ENCODE measurements at places on chromosomes 5 and 9.
A peak's percentile ranks its signal among the peaks of the same experiment; 100 is the strongest.

GRCh38 chr9:37784291-37784615 lies 611 bp downstream of the EXOSC3 start:
- DNase-seq: no peak

- no peak for DNase-seq
Observed at GRCh38 chr5:107516452-107517184, 154.1 kb downstream of the EFNA5 start.

DNA sequence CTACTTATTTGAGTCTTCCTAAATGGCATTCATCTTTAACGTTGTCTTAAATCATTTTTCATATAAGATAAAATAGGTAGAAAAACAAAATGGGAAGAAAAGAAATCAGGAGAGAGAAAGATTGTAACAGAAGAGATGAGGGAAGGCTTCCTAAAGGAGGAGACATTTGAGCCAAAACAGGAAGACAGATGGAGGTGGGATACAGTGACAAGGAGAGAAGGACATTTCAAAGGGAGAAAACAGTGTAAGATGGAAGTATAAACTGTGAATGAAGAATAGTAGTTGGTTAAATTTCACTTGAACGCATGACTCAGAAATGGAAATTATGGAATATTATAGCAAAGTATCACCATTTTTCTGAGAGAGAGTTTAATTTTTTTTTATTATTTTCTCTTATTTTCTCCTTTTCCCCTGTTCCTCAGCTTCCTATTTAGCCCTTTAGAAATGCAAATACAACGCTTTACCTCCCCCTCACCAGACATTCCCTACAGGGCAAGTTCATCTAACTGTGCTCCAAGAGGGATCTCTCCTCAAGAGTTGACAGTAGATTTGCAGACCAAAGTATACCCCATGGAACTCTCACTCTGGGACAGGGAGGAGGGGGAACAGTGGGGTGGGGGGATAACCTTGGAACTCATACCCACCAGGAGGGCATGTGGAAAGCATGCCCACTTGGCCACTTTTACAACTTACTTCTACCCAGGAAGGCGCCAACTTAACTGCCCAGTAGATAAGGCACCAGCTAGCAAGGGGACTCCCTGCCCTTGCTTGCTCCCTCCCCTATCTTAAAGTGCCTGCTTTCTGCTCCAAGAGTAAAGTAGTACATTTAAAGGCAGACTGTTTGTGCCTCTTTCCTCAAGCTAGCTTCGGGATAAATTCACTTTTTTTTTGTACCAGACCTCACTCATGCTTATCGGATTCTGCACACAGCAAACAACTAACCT lies 304.7 kb upstream of the POU5F2 start:
- no peak for DNase-seq

- DNase-seq: no peak
Observed at GRCh38 chr5:149447373-149448367, 68.6 kb upstream of the IL17B start.

DNA sequence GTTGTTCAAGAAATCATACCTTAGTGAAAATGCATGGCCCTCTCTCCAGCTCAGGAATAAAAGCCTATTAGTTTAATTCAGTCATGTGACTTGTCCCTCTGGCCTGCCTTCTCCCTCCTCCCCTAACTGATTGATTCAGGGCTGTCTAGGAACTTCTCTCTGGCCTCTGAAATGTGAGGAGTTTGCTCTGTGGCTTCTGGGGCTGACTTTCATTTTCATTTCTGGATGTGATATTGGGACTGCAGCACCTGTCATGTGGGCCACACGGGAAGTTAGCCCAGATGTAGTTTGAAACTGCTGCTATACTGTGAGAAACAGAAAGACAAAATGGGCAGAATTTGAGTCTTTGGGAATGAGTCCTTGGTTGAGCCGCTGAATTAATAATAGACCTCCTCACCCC lies 44.8 kb downstream of the PARP8 start:
- peak; percentile 31 for DNase-seq

DNA sequence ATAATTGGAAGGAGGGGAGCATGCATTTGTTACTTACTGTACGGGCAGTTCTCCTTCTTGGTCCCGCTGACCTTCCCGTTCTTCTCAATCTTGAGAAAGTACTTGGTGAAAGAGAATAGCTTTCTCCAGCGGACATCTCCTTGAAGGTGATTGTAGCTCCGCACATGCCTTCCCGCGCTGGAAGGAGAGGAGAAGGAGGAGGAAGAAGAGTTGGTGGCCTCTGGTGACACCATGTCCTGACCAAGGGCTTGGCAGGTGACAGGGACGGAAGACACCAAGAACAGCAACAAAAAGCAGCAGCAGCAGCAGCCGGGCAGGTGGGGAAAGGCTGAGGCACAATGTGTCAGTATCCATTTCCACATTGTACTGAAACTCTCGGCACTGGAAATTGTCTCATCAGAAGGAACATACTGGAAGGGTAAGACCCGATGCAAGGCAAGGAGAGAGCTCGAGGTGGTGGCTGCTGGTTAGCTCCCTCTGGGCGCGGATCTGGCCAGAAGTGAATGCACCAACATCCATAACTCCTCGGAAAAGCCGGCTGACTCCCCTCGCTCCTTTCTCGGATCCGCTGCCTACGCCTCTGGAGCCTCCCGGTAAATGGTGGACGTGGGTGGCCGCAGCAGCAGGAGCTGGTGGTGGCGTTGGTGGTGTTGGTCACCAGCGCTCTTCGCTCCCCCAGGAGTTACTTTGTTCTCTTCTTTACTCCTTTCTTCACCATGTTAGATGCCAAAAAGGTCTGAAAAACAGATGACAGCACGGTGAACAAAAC lies 715 bp downstream of the FGF10 start:
- DNase-seq: no peak

DNA sequence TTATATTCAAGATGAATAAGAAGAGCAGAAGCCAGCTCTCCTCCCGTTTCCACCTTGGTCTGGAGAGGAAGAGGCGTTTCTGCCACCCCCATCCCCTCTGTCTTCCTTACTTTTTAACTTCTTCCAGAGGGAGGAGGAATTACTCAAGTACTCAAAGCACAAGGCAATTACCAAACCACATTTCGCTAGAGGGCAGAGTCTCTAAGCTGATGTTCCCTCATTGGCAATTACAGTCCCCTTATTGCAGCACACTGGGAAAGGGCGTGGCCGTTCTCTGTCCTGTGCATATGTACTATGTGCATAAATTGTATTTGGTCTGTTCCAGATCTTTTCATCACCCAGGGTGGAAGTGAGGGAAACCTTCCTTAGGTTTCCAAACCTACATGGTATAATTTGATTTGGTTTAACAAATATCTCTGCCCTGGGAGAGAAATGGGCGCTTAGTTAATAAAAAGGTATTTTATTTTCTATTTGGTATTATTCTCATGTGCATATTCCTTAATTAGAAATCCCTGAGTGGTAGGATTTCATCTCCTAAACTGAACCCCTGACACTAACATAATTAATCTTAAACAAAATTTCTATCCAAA lies 29.8 kb upstream of the ALDOB start:
- no peak for DNase-seq

DNA sequence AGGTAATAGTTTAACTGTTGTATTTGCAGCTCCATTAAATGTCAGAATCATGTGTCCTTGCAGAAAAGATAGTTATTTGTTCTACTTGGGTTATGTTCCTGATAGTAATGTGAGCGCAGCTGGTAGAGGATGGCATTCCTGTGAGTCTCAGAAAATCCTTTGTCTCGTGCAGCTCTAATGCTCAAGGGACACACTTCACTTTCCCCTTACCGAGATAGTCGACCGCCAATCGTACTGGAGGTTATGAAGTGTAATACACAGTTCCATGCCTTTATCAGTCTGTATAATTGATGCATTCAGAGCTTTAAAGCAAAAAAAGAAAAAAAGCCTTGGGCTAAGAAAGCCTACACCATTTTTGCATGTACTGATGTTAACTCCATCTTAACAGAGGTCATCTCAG lies 60.2 kb upstream of the SRP19 start:
- DNase-seq: no peak

DNA sequence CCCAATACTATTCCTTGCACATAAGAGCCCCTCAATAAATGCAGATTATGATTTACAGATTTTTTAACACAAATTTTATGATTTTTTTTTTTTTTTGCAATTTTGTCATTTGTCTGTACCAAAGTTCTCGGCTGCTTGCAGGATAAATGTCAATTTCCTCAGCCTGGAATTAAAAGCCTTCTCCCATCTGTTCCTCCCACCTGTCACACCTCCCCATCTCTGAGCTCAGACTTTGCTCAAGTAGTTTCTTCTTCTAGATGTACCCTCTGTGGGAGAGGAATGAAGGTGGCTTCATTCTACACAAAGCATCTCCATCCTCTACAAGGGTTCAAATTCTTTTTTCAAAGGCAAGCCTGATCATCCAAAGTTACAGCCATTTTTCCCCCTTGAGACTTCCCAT lies 153.7 kb upstream of the GRAMD2B start:
- no peak for DNase-seq

DNA sequence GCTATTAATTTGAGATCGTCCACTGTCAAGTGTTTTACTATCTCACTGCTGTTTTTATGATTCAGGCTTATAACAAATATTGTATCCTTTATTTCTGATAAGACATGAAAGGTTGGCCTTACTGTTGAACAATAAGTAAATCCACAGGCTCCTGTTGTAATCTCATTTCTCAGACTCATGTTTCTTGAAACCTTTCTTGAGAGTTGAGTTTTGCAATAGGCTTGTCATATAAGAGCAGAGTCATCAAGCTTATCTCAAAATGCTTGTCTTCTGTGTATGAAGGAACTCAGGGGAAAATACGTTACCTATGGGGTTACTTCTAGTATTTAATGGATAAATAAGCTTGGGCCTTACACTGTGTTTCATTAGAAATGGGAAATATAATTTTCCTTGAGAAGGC lies 9.2 kb upstream of the TLX3 start:
- no peak for DNase-seq

All from stimulated activated CD8-positive, alpha-beta memory T cell treated with anti-CD3 and anti-CD28 coated beads, Interleukin-4, amount 100 ng/mL, for 4 hours (primary cell).